ENCODE measurements at places on chromosomes 12 and 14.

- DNase-seq: no peak
Observed at GRCh38 chr12:70399311-70399710, 33.2 kb downstream of the KCNMB4 start.

- DNase-seq: no peak
Observed at GRCh38 chr12:26554332-26554731, 278.7 kb downstream of the ITPR2 start.

- no peak for DNase-seq
Observed at GRCh38 chr12:119179335-119180021, 747 bp downstream of the HSPB8 start.

DNA sequence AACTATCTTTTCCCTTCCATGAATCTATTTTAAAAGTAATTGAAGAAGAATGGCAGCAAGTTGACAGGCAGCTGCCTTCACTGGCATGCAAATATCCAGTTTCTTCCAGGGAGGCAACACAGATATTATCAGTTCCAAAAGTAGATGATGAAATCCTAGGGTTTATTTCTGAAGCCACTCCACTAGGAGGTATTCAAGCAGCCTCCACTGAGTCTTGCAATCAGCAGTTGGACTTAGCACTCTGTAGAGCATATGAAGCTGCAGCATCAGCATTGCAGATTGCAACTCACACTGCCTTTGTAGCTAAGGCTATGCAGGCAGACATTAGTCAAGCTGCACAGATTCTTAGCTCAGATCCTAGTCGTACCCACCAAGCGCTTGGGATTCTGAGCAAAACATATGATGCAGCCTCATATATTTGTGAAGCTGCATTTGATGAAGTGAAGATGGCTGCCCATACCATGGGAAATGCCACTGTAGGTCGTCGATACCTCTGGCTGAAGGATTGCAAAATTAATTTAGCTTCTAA, 18.4 kb downstream of the TMPO start:
- no peak for DNase-seq

- DNase-seq: no peak
Observed at GRCh38 chr12:5043589-5044419, at the start of gene KCNA5. KCNA5 (plus strand) TSS chr12:5043879; CDS start chr12:5044148, 269 bp downstream.

DNA sequence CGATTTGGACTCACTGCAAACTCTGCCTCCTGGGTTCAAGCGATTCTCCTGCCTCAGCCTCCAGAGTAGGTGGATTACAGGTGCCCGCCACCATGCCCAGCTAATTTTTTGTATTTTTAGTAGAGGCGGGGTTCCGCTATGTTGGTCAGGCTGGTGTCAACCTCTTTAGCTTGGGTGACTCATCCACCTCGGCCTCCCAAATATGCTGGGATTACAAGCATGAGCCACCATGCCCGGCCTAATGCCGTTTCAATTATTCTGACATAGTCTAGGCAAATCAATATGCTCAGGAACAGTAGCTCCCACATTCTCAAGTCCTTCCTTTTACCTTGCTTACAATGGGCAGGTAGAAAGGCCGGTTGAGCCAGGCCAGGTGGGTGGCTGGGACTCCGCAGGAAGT, 82.0 kb upstream of the EEA1 start:
- no peak for DNase-seq

DNA sequence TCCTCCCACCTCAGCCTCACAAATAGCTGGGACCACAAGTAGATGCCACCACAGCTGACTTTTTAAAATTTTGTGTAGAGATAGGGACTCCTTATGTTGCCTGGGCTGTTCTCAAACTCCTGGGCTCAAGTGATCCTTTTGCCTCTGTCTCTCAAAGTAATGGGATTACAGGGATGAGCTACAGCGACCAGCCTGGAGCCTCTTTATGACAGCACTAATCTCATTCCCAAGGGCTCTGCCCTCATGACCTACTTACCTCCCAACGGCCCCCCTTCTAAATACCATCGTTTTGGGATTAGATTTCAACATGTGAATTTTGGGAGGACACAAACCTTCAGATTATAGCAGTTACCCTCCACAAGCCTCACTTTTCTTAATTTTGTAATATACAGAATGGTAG, 150.6 kb upstream of the FUT8 start:
- no peak for DNase-seq

DNA sequence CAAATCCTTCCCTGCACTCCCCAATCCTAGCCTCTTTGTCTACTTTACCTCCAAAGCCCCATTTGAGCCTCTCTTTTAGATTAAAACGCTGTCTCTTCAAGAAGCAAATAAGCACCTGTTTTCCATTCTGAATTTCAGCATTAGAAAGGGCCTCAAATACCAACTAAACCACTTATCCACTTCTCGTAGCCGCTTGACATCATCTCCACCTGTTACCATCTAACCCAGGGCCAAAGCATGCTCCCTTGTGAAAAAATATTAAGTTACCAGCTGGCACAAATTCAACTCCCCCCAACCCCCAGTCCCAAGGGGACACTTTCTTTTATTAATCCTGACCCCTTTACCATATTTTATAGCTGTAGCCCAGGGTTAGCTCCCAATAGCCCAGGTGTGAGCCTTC, 43.1 kb downstream of the GPHB5 start:
- no peak for DNase-seq

DNA sequence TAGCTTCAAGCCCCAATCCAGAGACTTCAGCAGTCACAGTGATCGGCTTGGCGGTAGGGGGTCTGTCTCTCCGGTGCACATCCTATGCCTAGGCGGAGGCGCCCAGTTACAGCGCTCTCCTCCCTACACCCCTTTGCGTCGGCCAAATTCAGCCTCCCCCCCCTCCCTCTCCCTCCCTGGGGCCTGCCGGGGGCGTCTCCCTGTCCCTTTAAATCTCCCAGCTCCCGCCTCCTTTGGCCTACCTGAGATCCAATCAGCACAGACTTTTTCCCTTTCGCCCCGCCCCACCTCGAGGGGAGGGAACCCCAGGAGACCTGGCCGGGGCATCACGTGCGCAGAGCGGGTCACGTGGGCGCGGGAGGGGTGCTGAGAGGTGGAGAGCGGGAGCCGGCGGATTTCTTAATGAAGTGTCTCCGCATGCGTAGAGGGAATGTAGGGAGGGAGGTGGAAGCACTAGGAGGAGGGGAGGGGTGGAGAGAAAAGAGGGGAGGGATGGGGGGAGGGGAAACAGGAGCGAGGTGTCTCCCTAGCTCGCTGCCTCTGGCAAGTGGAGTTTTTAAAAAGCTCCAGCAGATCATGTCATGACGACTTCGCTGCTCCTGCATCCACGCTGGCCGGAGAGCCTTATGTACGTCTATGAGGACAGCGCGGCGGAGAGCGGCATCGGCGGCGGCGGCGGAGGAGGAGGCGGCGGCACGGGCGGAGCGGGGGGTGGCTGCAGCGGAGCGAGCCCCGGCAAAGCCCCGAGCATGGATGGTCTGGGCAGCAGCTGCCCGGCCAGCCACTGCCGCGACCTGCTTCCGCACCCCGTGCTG, at the start of gene HOXC13:
HOXC13 (plus strand) TSS at position 506 of the 815 bp plus-strand sequence; CDS start at position 582, 76 bp downstream.
- peak; percentile 99 for DNase-seq

DNA sequence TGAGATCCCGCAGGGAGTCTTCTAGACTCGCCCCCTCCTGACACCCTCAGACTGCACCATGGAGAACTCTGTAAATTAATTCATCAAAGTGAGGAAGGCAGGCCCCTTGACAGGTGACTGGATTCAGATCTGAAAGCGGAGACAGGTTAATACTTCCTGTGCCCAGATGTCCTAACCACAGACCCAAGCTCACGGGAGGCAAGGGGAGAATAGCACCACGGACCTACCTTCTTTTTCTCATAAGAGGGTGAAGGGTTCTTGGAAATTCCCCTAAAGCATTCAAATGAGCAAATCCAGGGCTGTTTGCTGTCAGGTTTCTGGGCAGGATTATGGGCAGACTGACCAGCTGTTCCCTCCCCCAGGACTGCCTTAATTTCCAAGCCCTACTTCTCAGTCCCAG, 170.0 kb downstream of the ZFP36L1 start:
- DNase-seq: no peak

DNA sequence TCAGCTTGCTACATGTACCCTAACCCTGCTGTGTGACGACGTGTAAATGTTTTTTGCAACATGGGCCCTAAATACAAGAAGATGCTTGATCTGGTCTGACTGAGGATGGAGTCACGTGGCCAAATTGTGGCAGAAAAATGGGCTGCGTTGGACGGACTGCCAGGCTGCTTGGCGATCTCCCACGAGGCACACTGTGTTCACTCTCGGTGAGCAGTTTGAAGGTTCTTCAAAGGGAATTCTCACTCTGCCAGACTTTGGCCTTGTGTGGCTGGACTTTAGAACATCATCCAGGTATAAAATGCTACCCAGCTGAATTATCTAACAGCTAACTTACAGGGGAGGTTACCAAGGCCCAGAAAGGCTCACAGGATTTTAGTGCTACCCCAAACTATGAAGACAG, 85.1 kb downstream of the KDM2B start:
- no peak for DNase-seq

- no peak for DNase-seq
Observed at GRCh38 chr12:62505786-62506185, 39.2 kb downstream of the MON2 start.

DNA sequence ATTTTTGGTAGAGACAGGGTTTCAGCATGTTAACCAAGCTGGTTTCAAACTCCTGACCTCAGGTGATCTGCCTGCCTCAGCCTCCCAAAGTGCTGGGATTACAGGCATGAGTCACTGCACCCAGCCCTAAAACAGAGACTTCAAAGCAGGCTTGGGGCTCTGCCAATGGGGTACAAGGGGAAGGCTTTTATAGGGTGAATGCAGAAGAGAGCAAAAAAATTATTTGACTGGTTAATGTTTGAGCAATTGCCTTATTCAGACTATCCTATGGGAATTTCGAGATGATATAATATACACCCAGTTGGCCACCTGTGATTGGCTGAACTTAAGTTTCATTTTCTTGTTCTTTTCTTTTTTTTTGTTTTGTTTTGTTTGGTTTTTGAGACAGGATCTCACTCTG, 31.5 kb upstream of the ACTN1 start:
- DNase-seq: no peak

DNA sequence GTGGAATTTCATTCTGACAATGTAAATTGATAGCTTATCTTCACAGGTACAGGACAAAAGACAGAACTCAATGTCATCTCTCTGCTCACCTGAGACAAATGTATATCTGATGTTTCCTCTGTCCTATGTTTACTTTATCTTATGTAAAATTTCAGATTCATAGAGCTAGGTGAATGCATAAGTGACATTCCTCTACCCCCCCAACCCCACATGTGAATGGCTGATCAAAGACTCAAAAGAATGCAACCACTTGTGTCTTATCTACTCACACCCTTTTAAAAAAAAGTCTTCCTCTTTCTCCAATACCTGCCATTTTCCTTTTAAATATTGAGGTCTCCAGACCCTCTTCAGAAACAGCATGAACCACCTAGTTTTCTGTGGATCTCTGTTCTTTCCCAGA, 736.6 kb upstream of the SEL1L start:
- DNase-seq: no peak

DNA sequence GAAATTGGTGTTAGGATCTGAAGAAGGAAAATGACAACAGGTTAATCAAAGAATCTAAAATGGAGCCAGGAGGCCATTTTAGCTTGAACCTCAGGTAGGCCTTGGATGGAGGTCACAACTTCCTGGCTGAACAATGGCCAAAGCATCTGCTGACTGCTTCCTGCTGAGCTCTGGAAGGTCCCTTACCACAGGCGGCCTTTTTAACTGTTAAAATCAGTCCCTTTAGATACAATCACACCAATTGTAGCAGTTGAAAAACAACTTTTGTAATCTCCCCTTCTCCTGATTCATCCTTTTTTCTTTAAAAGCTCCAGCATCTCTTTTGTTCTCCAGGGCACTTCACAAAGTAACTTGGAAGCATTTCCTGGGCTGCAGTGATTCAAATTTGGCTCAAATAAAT, 388.8 kb downstream of the PDZRN4 start:
- DNase-seq: no peak

DNA sequence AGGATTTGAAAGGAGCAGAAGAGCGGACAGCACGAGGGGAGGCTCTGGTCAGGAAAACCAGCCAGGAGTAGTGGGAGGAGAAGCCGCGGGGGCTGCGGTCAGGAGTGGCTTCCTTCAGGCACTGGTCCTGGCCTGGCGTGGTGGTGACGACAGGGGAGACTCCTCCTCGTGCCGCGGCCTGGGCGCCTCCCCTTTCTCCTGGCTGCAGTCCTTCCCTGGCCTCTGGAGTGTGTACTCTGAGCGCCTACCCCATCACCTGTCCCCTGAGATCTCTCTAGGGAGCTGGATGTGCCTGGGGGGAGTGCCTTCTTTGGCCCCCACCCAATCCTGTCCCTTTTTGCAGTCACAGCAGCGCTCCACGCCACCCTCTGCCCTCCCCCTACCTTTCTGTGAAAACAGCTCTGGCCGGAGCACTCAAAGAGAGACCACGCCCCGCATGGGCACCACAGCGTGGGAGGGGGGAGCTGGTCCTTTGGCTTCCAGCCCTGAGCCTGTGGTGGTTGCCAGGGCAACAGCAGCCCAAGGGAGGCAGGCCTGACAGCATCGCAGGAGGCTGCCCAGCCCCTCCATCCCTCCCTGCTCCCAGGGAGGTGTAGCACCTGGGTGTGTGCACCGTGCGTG, 125.9 kb downstream of the CALM1 start:
- DNase-seq: peak; percentile 82

GRCh38 chr12:7934091-7934888, 1.7 kb downstream of the SLC2A3 start:
- DNase-seq: no peak

DNA sequence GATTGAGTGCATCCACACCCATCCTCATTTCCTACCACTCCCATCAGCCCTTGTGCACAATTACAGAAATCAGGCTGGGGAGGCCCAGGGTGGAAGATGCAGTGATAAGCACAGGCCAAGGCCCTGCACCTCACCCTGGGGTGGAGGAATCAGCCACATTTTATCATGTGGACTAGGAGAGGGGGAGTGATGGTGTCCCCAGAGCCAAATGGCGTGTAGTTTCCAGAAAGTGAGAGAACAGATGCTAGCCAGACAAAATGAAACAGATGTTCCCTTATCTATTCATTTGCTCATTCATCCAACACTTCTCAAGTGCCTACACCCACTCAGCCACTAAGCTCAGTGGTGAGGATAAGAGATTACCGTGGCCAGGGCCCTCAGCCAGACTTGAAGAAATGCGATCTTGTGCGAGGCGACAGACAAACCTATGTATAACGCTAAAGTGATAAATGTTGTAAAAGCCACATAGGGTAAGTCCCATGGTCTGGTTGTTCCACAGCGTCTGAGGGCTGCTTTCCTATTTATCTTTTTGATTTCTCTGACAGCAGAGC, 93.6 kb downstream of the STAB2 start:
- DNase-seq: no peak

DNA sequence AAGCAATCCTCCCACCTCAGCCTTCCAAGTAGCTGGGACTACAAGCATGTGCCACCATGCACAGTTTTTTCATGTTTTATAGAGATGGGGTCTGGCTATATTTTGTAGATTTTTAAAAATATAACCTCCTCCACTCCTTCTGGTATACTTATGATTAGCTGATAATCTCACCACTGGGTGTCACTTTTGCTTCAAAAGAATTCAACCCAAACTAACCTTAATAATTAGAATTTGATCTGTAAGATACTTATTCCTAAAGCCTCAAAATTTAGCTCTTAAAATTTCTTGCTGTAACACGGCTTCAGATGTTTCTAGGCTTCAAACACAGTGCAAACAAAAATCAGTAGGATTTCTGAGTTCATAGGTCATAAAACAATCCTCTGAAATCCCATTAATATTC, 130.3 kb downstream of the CEP83 start:
- no peak for DNase-seq

- DNase-seq: no peak
Observed at GRCh38 chr14:30333934-30334333, 225.0 kb upstream of the G2E3 start.

GRCh38 chr12:93892423-93893268, 215.5 kb downstream of the CRADD start:
- no peak for DNase-seq
